ENCODE measurements at places on chromosomes 5 and 9. TPM values are rescaled to one million over a fixed set of nuclear protein-coding genes. Genes with fewer than 3 reads are reported as not detected.

Gene ATOSB
- total RNA-seq, result 5.9 TPM

Gene PDGFRB
- total RNA-seq, result 0.58 TPM

Gene ACSL6
- total RNA-seq, result 3.3 TPM

Gene RORB
- 0.11 TPM for total RNA-seq

Gene ZNF454
- not detected for total RNA-seq

Gene MRPS30
- 60.1 TPM for total RNA-seq

Gene FOXD4L6
- total RNA-seq, result 0.16 TPM

Gene SHLD3
- 5.2 TPM for total RNA-seq

Gene LAMC3
- total RNA-seq, result 0.09 TPM

Gene PCDHGB5
- total RNA-seq, result 0.11 TPM

DNA sequence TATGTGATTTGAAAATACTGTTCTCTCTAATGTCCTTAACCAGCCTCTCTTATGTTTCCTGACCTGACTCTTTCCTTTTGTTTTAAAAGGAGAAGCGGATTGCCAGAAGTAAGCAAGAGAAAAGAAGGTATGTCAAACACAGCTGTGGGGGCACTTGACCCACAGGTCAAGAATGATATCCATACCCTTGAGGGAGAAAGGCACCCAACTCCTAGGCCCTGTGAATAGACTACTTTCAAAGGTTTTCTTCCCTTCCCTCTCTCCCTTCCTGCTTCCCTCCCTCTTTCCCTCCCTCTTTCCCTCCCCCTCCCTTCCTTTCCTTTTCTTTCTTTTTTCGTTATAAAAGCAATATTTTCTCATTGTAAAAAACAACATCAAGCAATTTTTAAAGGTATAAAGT is 306.8 kb downstream of the TRPM3 start:
- no peak for DNase-seq

- DNase-seq, result no peak
Observed at GRCh38 chr9:21506626-21507482, 24.7 kb upstream of the IFNE start.

GRCh38 chr5:55554585-55555202 is 19.9 kb upstream of the PLPP1 start:
- no peak for DNase-seq

DNA sequence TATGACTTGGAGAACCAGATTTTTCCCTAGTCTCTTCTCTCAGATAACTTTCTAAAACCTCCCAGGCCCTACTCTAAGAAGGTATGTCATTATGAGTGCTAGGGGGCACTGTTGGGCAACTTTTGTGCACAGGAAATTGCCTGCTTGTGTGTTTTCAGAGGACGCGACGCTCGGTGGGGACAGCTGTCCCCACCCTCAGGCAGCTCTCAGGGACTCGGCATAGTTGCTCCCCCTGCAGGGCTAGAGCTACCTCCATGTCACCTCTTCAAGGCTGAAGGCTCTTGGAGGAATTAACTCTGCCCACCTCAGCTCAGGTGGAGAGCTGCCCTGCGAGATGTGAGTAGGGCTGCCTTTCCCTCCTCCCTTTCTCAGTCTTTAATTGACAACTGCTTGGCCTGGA is 10.2 kb upstream of the TIFAB start:
- peak; percentile 82 for DNase-seq

DNA sequence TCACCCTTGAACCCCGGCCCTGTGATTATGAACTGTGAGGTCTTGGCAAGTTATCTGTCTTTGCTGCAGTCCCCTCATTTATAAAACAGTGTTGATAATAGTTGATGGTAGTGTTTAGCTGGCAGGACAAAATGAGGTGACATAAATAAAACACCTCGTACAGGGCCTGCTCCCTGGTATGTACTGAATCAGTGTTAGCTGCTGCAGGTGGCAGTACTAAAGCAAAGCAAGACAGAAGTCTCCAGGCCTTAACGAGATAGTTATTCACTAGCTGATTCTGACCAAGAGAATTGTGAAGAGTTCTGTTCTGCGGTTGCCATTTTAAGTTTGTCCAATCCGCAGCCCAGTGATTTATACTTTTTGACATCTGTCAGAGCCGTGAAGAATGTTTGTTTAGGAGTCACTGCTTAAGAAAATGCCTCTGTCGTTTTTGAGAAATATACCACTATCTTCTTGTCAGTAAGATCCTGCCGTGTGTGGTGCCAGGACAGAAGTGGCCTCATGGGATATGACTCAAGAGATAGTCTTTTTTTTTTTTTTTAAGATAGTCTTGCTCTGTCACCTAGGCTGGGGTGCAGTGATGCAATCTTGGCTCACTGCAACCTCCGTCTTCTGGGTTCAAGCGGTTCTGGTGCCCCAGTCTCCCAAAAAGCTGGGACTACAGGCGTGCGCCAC is 75.9 kb downstream of the KDM4C start:
- no peak for DNase-seq

- peak; percentile 4 for DNase-seq
Observed at GRCh38 chr9:34139477-34140146, 13.1 kb upstream of the DCAF12 start.

DNA sequence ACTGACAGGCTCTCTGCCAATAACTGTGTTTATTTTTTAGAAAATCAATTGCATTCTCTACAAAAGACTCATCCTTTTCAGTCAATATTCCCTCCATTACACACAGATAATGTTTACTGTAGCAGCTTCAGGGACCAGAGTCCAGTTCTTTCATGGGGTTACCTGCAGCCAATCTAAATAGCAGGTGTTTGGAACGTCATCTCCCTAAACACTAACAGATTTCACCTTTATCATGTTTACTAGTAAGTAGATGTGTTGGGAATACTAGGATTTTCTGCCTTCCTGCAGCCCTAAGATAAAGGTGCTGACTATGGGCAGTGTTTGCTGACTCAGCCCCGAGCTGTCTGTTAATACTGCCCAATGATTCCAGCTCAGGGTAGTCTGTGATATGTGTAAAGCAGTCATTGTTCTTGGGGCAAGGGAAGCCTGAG is 447.0 kb downstream of the KIF4B start:
- DNase-seq, result no peak

DNA sequence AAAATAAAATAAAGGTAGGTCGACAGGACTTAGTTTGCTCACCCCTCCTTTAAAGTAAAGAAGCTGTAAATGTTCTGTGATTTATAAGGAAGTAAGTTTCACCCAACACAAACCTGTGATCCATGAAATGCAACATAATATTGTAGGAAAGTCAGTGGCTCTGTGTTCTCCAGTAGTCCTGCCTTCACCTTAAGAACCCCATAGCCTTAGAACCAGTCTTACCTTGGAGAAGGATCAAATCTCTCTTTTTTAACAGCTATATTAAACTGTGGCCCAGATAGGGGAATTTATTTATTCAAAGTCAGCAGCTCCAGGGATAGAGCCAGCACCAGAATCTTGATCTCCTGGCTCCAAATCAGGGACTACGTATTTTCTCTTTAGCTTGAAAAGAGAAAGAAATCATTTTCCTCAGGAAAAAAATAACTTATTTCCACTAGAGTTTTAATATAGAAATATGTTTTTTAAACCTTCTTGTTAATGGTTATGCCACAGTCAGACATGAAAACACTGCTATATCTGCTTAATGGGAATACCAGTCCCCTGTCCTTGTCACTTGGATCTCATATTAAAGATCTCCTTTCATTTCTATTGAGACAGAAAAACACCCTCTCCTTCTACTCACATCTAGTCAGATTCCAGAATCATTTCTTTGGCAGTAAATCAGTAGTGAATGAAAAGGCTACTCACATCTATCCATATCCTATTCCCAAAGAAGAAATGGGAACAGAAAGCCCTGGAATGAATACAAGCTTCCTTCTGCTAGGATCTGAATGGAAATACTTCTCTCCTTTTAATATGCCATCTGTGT is 269.2 kb upstream of the TNC start:
- DNase-seq, result no peak

GRCh38 chr9:124671861-124672260 is 99.2 kb downstream of the NR6A1 start:
- no peak for DNase-seq

GRCh38 chr5:73901043-73901442 is 275.0 kb downstream of the ARHGEF28 start:
- no peak for DNase-seq

GRCh38 chr5:56917534-56917933 is 8.1 kb downstream of the SETD9 start:
- DNase-seq, result no peak

- DNase-seq, result no peak
Observed at GRCh38 chr9:78884611-78885150, 587.8 kb downstream of the PSAT1 start.

DNA sequence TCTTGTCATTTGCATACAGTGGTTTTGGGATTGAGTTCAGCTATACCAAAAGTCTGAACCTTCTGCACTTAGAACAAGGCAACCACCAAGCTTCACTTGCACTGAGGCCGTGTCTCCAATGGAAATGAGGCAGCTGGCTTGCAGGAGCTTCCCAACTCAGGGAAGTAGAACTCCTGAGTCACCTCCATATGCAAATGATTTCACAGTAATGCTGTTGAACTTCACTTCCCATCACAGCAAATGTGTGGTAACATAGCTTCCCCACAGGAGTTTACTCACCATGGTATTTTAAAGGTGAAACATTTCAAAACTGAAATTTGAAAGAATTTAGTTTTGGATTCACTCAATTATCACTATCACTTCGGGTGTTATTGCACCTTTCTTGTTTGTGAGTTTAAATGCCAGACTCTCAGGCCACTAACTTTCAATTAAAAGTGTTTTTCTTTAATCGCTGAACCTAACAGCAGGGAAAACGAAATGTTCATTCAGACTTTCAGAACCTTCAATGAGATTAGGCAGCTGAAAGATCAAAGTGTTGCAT is 9.0 kb downstream of the CD274 start:
- DNase-seq, result peak; percentile 31

DNA sequence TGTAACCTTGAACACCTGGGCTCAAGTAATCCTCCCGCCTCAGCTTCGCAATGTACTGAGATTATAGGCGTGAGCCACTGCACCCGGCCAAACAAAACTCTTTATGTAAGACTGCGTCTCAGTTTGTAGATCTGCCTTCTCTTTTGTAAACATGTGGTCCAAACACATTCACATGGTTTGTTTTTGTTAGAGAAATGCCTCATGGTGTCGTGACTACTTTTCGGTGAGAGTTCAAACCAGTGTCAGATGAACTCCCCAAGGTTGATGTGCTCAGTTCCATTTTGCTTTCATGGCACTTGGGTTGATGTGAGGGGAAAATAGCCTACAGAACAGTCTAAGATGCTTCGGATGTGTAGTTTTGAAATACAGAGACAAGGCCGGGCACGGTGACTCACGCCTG is 231.6 kb downstream of the GOLPH3 start:
- DNase-seq, result no peak

DNA sequence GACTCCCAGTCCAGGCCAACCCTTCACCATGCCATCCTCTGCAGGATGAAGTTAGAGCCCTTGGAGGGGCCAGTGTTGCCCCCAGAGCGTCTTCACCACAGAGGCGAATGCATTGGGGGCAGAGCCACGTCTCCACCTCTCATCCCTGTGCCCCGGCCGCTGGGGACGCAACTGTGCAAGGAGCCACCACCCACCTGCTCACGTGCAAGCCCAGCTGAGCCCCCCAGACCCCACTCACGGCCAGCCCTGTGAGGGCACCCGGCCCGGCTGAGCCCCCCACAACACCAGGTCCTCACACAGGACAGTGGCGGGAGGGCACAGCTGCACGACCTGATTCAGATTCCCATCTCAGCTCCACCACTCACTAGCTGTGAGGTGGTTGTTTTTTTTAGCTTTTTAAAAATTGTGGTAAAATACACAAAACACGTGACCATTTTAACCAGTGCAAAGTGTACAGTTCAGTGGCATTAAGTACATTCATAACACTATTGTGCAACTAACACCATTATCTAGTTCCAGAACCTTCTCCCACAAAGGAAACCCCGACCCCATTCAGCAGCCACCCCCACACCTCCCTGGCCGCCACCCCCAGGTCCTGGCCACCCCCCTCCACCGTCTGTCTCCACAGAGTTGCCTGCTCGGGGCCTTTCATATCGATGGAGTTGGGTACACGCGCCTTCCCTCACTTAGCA is 33.5 kb upstream of the UBAC1 start:
- no peak for DNase-seq

DNA sequence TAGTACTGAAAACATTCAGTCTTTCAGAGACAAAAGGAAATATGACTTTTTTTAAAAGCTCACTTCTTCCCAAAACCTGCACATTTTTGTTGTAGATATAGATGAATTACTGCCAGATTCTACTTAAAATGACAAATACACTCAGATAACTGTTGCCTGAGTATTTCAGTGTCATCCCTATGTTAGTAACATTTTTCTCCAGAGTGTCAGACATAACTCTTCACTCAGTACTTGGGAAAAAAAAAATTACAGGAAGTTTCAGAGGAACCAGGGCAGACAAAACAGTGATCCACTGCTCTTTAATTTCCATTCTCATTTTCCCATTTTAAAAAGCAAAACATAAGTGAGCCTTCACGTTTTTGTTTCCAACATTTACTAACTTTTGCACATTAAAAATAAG is 79.3 kb upstream of the ITGA1 start:
- no peak for DNase-seq

GRCh38 chr5:10480237-10480985 is 38.7 kb downstream of the ROPN1L start:
- DNase-seq, result no peak

- no peak for DNase-seq
Observed at GRCh38 chr9:3361116-3361515, 164.7 kb downstream of the RFX3 start.

- no peak for DNase-seq
Observed at GRCh38 chr9:35526087-35526801, 36.3 kb downstream of the RUSC2 start.

GRCh38 chr5:146048994-146049703 is 56.2 kb downstream of the PLAC8L1 start:
- peak; percentile 39 for DNase-seq

- DNase-seq, result no peak
Observed at GRCh38 chr5:94473936-94474335, 144.5 kb downstream of the KIAA0825 start.

DNA sequence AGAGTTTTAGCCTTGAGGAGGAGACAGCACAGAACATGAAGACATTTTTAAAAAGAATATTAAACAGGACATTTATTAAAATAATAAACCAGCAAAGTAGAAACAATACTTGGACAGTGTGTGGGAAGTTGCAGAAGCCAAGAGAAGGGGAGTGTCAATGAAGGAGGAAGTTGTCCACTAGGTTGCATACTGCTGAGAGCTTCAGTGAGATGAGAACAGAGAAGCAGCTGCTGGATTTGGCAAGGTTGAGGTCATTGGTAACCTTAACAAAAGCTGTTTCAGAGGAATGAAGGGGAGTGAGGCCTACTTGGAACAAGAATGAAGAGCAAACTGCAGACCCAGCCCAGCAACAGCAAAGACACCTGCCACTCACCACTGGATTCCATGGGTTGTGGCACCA is 11.4 kb downstream of the BHMT start:
- DNase-seq, result no peak

GRCh38 chr9:123150708-123151503 is 117.4 kb downstream of the GPR21 start:
- DNase-seq, result no peak

- DNase-seq, result no peak
Observed at GRCh38 chr9:14722391-14723035, at the start of gene CER1. TSS of gene CER1 (minus strand) at chr9:14722733. CDS start at chr9:14722672, 61 bp downstream.

GRCh38 chr5:7955476-7955875 is 86.5 kb downstream of the MTRR start:
- DNase-seq, result no peak

- DNase-seq, result no peak
Observed at GRCh38 chr9:97365634-97366033, 46.3 kb upstream of the TDRD7 start.

GRCh38 chr9:91949946-91950664 is at the start of gene ROR2:
TSS of gene ROR2 (minus strand) at chr9:91950228.
- DNase-seq, result peak; percentile 64

Data from activated CD8-positive, alpha-beta T cell treated with anti-CD3 and anti-CD28 coated beads for 36 hours (primary cell).